A549 (cell line): ENCODE measurements at places on chromosomes 4 and X.

DNA sequence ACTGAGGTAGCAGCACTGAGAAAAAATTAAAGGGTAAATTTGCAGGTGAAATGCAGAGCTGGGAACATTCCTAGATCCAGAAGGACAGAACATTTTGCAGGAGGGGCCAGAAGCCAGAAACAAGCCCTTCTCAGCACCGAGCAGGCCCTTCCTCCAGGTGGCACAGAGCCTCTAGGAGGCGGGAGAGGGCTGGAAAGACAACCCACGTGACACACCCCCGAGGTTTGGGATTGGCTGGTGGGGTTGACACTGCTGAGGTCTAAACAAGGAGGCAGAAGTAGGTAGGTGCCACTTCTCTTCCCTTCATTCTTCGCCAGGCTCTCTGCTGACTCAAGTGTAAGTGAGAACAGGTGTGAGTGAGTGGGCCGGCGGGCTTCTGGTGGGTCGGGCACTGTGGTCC is at the start of gene PAGE4:
TSS of gene PAGE4 (plus strand) at position 288 of the 400 bp plus-strand sequence. CDS start 1,126 bp downstream, outside the sequence.
- DNase-seq: no peak

DNA sequence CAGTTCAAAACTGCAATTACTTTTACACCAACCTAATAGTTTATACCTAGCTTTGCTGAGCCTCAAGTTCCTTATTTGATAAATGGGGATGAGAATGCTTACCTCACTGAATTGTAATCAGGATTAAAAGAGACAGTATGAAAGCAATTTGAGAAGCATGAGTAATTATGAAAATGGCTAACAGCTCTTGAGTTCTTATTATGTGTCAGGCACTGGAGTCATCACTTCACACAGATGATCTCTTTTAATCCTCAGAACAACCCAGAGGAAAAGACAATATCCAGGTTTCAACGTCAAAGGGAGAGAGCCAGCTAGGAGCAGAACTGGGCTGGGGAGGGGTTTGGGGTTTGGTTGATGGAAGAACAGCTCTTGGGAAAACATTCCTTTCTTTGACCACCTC is 221.0 kb upstream of the NWD2 start:
- DNase-seq: no peak

DNA sequence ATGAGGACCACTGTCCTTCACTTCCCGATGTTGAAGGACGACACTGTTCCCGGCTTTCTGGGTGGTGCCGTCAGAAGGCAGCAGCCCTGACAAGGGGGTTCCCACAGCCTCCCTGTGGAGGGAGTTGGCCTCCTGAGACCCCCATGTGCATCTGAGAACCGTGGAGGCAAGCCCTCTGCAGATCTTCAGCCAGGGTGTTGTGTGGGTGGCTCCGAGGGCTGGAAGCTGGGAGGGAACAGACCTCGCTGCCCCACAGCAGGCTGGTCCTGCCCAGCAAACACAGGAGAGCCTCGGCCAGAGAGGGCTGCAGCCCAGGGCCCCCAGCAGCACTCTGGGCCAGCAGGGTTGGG is 16.2 kb downstream of the DGKQ start:
- DNase-seq: no peak

DNA sequence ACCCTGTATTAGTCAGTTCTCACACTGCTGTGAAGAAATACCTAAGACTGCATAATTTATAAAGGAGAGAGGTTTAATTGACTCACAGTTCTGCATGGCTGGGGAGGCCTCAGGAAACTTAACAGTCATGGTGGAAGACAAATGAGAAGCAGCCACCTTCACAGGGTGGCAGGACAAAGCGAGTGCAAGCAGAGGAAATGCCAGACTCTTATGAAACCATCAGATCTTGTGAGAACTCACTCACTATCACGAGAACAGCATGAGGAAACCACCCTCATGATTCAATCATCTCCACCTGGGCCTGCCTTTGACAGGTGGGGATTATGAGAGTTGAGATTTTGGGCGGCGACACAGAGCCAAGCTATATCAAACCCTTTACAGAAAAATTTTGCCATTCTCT is 722.4 kb downstream of the RAB28 start:
- no peak for DNase-seq

- no peak for DNase-seq
Measured at GRCh38 chr4:153143527-153144348, 60.5 kb upstream of the TRIM2 start.

GRCh38 chr4:17153572-17153971 is 255.1 kb upstream of the LDB2 start:
- DNase-seq: no peak
